ENCODE measurements at places on chromosomes 3 and 15.

- DNase-seq: no peak
Measured at GRCh38 chr3:51682079-51682478, 11.0 kb downstream of the TEX264 start.

GRCh38 chr3:42080453-42080872, 10.7 kb upstream of the TRAK1 start:
- peak; percentile 61 for DNase-seq

- no peak for DNase-seq
Measured at GRCh38 chr3:43616034-43616433, 5.8 kb downstream of the ANO10 start.

DNA sequence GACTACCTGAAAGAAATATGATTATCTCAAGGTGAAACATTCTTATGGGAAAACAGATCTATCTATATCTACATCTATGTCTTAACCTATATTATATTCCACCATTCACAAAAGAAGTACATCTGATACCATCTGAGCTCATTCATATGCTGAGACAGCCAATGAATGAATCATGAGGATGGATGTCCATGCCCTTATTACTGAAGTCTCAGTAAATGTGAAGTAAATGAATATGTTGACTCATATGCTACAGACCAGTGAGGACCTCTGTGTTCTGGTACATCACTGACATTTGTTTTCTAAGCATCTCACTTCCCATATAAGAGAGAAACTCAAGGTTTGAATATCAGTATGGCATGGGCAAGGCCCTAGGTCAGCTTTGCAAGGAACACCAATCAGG, 311.2 kb upstream of the TMC3 start:
- DNase-seq: no peak

DNA sequence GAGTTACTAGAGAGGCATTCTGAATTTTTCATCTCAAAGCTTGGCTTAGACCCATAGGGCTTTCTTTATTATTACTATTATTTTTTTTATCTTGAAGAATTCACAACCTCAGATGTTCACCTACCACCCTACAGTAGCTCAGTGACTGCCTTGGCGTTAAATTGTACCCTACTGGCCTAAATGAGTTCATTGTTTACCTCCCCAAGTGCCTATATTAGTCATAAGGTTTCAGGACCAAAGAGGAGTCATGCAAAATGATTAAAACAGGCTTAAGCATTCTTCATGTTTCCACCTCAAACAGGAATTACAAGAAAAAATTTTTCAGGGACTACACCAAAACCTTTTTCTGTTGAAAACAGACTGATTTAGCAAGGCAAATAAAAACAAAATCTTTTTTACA, 751.5 kb downstream of the SQOR start:
- DNase-seq: no peak

GRCh38 chr3:15918988-15919387, 121.2 kb upstream of the ANKRD28 start:
- no peak for DNase-seq

DNA sequence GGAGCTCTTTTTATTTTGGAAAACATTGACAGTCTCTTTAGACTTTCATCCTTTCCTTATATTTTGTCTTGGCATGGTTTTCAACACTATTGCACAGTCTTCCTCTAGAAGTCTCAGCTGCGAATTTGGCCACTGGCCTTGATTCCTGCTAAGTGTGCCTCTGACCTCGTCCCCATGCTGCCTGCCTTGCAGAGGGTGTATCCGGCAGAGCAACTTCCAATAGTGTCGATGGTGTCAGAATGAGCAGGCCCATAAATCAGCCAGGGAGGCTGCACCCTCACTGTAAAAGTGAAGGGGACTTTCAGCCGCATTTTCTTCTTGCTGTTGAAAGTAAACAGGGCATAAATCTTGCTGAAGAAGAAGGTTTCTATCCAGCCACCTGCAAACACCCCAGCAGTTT, 336.7 kb upstream of the TRIM42 start:
- no peak for DNase-seq

GRCh38 chr3:46383951-46384330, 13.2 kb downstream of the CCR5 start:
- DNase-seq: no peak

DNA sequence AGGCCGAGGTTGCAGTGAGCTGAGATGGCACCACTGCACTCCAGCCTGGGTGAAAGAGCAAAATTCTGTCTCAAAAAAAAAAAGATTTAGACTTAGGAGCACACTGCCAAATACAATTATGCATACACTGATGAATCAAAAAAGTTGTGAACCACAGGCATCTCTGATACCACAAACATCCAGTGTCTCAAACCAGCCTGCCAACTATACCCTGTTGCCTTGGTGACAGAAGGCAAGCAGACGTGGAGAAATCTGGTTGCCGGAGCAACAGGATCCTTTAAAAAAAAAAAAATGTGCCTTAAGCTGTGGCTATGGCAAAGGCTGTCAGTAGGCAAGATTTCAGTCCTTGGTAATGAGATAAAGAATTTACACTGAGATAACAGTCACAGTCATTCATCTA, 202.3 kb downstream of the NEK10 start:
- DNase-seq: no peak

DNA sequence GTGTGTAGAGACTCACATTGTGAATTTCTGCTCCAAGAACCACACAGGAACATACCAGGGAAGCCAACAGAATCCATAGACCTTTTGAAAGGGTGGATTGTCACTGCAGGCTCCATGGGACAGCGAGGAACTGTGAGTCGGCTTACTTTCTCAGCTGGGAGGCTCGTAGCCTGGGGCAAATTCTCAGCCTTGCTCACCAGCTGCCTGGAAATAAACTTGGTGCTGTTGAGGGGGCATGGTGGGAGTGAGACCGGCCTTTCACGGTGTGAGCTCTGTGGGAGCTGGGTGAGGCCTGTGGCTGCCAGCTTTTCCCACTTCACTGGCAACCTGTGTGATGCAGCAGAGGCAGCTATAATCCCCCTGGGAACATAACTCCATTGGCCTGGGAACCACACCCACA, 146.6 kb upstream of the P2RY1 start:
- DNase-seq: no peak

DNA sequence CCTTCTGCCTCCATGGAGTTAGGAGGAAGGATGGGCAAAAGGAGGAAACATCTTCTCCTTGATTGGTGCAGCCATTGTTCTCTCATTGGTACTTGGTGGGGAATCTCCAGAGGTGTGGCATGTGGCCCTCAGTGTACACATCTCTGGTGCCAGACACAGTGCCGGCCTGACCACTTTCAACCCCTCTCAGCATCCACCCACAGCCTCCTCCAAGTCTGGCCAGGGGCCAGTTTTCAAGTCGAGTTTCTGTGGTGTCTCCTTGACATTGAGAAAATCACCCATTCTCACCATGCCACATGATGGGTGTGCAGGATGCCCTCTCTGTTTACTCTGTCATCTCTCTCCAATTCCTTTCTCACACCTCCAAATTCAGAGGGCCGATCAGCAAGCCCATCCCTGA, 12.8 kb upstream of the FSIP1 start:
- DNase-seq: no peak

- no peak for DNase-seq
Measured at GRCh38 chr15:54150255-54150654, 172.0 kb downstream of the UNC13C start.

GRCh38 chr3:152038490-152038889, 165.0 kb downstream of the SUCNR1 start:
- DNase-seq: no peak

DNA sequence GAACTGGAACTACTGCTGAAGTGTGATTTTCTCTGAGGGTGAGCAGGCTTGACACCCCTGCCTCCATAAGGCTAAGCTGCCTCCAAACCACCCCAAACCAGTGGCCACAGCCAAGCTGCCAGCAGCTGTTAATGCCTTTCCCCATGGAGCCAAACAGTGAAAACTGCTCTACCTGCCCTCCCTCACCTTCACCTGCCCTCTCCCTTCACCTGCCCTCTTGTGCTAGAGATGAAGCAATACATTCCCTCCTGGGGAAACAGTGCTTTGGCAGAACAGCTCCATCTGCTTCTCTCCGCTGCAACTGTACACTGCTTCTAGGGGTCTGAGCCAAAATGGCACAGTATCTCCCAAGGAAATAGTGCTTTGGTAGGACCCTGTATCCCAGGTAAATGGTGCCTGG, 374.1 kb downstream of the FHIT start:
- no peak for DNase-seq

- DNase-seq: peak; percentile 69
Measured at GRCh38 chr15:89472785-89473256, 23.6 kb downstream of the RHCG start.

DNA sequence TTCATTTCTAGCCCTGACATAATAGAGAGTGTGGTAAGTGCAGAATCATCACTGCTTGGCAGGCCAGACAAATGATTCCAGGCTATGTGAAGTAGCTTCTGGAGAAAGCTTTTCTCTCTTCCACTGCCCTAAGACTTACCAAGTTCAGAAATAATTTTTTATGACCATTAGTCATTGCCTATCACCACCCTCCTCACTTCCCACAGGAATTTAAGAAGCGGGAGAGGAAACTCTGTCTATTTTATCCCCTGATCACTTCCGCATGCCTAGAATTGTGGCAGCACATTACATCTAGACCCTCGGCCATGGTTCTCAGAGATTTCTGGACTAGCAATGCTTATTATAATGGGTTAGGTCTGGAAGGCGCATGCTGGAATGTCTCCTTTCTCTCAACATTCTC, 397.8 kb upstream of the NR2F2 start:
- no peak for DNase-seq

- no peak for DNase-seq
Measured at GRCh38 chr3:8279476-8279875, 222.1 kb upstream of the LMCD1 start.

GRCh38 chr3:178392511-178392926, 143.7 kb upstream of the KCNMB2 start:
- no peak for DNase-seq

- DNase-seq: no peak
Measured at GRCh38 chr15:95664450-95664849, 666.0 kb upstream of the NR2F2 start.

DNA sequence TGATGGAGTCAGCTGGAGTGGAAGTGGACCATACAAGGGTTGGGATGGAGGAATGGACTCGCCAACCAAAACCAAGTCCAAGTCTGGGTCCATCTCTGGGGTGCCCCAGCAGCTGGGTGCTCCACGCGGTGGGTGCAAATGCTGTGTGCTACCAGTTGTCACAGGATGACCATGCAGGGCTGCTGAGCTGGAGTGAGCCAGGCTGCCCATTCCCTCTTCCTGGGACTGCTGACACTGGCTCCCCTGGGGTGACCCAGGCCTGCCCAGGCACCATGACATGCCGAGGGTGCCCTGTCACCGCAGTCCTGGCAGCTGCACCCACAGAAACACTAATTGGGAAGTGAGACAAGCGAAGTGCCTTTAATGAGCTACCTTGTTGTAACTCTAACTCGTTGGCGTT, 140.2 kb downstream of the TPRA1 start:
- peak; percentile 8 for DNase-seq

DNA sequence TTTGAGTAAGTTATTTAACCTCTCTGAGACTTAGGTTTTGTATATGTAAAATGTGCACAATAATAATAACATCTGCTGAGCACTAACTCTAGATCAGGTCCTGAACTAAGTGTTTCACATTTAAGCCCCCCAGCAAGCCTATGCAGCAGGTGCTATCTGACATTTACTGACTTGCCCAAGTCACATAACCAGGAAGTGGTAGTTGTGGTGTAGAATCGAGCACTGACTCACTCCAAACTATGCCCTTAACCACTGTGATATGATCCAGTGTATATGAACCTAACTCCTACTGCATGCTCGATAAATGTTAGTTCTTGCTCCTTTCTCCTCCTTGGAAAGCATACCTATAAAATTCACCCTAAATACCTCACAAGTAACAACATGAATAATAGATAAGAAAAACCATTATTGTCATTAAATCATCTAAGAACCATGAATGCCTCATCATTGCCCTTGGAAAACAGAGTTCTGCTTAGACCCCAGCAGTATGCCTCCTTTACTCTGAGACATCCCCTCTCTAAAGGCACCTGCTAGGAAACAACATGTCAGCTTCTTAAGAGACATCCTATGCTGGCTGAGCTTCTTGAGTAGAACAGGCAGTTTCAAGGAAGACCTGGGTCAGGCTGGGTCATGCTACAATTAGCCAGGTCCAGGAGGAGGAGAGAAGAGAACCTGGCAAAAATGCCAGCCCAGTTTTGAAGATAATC, 3.0 kb upstream of the SHC4 start:
- no peak for DNase-seq

GRCh38 chr3:52873433-52874159, 23.8 kb downstream of the STIMATE start:
- DNase-seq: no peak

GRCh38 chr3:130950641-130951040, 56.8 kb downstream of the ATP2C1 start:
- no peak for DNase-seq

GRCh38 chr3:146625186-146625775, 20.1 kb upstream of the PLSCR5 start:
- DNase-seq: no peak

DNA sequence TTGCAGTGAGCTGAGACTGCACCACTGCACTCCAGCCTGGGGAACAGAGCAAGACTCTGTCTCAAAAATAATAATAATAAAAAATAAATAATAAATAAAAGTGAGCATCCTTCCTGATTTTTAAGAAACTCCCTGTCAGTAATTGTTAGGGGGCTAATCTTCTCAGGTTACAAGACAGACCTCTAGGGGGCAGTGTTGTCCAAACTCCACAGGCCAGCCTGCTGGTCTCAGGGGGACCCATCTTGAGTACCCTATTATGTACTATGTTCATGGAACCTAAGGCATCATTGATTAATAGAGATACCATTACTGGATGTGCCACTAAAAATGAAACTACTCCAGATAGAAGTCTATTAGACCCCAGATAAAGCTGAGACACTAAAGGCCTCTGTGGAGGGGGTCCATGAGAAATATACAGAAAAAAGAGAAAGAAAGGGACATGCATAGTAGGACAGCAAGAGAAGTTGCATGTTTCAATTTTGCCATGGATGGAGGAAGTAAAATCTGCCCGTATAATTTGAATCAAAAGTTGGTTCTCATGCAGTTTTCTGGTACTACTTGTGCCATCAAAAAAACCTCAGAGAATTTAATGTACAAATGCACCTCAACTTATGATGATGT, 85.5 kb upstream of the CDV3 start:
- DNase-seq: no peak

GRCh38 chr3:152729906-152730305, 105.0 kb upstream of the P2RY1 start:
- no peak for DNase-seq

GRCh38 chr3:41792806-41793205, 169.1 kb downstream of the ULK4 start:
- no peak for DNase-seq

GRCh38 chr15:73927476-73928240, 1.4 kb downstream of the LOXL1 start:
- DNase-seq: peak; percentile 74

DNA sequence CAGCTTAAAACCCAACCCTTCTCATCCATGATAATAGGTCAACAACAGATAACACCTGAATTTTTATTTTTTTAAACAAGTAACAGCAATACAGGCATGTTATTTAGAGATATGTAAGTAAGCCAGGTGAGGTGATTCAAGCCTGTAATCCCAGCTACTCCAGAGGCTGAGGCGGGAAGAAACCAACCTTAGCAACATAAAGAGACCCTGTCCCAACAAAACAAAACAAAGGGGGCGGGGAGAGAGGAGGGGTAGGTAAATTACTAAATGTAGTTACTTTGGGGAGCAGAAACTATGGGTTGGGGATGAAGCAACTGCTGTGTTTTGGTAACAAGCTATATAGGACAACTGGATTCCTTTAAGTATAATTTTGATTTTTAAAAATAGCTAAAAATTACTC, 47.0 kb downstream of the GNB4 start:
- DNase-seq: no peak

GRCh38 chr3:154275292-154275691, 49.0 kb downstream of the DHX36 start:
- DNase-seq: no peak

GRCh38 chr15:81337713-81338157, 13.8 kb upstream of the STARD5 start:
- DNase-seq: no peak
